ENCODE measurements at places on chromosomes 12 and 14.

DNA sequence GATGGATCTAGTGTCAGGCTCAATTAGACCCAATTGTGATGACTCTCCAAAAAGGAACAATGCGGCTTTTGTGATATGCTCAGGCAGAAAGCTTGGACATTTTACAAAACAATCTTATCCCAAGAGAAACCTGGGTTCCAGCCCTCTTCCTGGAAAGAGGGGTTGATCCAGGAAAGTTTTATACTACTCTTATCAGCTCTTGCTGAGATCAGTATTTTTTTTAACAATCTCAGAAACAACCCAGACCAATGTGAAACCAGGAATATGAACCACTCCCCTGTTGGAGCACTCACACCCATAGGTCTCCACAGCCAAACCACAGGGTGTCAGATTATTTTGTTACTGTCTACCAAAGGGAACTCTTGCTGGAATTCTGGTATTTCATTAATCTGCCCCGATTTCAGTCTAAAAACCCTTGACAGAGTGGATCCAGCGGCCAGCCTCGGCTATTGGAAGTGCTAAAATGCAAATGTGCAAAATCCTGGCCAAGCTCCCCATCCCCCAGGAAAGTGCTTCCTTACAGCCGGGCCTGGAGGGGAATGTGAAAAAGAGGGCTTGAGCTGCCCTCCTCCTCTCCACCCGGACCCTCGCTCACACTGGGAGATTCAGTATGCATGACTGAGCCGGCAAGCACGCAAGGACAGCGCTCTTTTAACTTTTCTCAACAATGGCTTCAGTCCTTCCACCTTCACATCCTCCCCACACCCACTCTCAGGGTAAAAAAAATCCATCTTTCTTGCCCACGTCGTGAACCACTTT, 4.0 kb downstream of the FBXL14 start:
- no peak for DNase-seq

DNA sequence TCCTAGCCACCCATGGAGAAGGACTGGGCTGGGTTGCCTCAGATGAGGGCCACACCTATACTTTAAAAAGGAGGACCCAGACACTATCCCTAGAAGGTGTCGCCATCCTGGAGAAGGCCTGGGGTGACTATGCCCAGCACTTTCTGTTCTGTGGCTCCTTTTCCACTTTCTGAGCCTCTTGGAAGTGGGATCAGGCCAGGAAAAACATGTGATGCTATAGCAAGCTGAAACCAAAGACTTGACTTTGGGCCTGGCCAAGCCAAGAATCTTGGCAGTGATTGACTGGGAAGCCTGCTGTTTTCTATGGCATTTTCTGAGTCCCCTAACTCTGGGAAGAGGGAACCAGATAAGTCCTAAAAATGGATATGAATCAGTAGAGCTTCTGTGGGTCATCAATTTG, 332.3 kb downstream of the ZFP36L1 start:
- no peak for DNase-seq

DNA sequence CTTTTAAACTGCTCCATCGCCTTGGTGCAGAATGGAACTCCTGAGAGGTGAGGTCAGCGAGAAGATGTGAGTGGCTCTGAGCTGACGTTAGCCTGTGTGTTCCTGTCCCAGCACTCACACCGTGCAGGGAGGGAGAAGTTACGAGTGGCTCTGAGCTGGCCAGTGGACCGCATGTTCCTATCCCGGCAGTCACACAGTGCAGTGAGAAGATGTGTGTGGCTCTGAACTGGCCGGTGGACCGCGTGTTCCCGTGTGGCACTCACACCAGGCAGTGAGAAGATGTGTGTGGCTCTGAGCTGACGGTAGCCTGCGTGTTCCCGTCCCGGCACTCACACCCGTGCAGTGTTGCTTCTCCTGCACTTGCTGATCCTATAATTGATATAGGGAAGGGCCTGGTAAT, 59.9 kb downstream of the VCPKMT start:
- DNase-seq = no peak

DNA sequence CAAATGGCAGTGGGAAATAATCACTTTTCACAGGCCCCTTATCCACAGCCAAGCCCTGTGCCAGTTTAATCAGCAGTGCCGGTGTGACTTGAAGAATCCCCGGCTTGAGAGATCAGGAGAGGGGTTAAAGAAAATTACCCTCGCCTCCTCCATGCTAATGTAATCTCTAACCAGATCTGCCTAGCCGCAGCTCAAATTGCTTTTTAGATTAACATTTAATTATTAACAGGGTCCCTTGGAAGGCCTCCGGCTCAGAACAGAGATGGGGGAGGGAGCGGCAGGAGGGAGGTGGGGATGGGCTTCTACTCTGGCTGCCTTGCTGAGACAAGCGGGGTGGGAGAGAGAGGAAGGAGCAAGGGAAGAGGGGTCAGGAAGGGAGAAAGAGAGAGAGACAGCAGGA, 24.0 kb downstream of the FAM222A start:
- DNase-seq = no peak

GRCh38 chr14:21026274-21026987, 1.6 kb upstream of the NDRG2 start:
- no peak for DNase-seq

DNA sequence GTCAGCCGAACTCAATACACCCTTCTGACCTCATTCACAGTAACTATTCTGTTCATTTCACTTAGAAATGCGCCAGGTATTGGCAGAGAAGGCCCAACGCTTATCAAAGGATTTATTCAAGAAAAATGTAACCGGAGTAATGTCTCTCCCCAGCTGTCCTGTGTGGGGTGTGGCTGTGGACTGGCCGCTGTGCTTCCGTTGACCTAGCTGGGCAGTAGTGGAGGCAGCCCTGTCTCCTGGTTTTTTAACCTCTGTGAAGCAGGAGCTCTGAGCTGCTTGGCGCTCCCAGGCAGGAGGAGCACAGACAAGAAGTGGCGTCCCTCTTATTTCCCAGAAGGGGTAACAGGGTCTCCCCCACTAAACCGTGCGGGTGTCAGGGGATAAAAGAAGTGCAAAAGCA, 85.2 kb downstream of the ESR2 start:
- no peak for DNase-seq

GRCh38 chr12:49055092-49055491, 5.5 kb downstream of the KMT2D start:
- no peak for DNase-seq

DNA sequence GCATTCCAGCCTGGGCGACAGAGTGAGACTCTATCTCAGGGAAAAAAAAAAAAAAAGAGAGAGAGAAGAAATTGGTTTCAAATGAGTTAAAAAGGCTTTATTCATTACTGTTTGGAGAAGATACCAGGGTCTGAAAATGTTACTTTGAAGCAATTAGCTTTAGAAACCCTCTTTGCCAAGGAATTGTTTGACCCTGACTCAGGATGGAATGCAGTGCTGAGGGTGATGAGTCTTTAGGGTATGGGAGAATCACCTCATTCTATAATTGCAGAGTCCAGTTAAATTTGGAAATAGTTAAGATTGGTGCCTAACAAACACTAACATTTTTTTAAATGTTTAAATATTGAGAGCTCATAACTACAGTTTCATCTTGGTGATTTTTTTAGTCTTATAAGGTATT, 13.3 kb downstream of the RAP1B start:
- no peak for DNase-seq

All from activated T-cell treated with anti-CD3 and anti-CD28 coated beads, Interleukin-2, amount 50 U/mL, for 4 hours (primary cell).